ENCODE measurements at places on chromosomes 3 and 15.

DNA sequence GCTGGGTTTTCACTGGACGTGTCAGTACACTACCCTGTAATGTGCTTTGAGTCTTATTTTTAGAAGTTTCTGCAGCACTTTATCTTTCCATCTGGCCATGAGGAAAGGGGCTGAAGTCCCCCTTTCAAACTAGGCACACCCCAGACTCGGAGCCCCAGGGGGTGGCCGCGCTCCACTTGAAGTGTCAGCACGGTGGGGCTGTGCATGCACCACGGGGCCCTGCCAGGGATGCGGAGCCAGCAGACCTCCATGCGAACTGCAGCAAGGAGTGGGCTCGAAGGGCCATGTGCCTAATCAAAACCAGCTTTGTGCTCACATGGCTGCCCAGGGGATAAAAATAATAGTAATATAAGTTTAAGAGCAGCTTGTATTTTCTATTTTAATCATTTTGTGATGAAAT, 100.9 kb upstream of the HACD2 start:
- DNase-seq: no peak

GRCh38 chr3:81554388-81554787, 207.1 kb downstream of the GBE1 start:
- no peak for DNase-seq

GRCh38 chr3:120741837-120742197, 499 bp downstream of the RABL3 start:
- DNase-seq: no peak

DNA sequence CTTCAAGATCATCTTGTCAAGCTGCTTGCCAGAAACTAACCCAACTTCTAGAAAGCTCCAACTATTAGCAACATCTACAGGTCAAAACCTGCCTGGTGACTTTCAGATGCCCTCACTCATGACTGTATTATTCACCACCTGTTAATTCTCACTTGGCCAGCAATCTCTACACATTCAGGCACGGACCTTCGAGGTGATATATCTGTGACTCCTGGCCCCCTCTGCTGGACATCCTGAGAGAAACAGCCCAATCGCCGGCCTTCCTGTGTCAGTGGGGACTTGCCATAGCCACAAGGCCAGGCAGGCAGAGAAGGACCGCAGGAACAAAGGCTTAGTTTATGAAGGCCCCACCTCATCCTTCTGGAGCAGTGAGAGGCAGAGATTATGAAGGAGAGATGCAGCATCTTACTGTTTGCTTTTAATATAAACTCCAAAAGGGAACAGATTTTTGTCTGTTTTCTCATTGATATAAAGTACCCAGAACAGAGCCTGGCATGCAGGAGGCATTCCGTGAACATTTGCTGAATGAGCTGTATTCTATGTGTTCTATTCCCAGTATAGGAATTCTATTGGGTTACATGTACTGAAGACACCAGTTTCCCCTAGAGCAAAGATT, 24.4 kb upstream of the OCA2 start:
- DNase-seq: peak; percentile 46

DNA sequence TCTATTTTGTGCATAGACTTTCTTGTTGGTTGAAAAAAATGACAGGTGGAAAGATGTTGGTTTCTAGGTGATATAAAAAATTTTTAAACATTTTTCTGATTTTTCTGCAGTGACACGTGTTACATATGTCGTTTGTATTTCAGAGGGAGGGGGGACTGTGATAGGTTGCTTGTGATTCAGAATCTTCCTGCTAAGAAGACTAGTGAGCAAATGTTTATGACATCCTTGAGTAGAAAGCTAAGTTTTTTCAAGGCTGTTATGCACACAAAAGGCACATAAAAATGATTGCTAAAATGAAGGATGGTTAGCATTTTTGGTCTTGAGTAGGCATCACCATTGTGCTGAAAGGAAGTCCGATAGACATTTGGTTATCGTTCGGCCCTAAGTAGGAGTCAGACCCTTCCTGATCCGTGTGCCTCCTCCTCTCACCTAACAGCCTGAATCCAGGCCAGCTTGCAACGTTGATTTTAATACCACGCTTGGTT, 1.5 kb downstream of the ZNF639 start:
- no peak for DNase-seq

GRCh38 chr3:189344996-189345395, 173.2 kb downstream of the TPRG1 start:
- DNase-seq: no peak

GRCh38 chr15:92020804-92021203, 167.3 kb downstream of the SLCO3A1 start:
- DNase-seq: no peak

DNA sequence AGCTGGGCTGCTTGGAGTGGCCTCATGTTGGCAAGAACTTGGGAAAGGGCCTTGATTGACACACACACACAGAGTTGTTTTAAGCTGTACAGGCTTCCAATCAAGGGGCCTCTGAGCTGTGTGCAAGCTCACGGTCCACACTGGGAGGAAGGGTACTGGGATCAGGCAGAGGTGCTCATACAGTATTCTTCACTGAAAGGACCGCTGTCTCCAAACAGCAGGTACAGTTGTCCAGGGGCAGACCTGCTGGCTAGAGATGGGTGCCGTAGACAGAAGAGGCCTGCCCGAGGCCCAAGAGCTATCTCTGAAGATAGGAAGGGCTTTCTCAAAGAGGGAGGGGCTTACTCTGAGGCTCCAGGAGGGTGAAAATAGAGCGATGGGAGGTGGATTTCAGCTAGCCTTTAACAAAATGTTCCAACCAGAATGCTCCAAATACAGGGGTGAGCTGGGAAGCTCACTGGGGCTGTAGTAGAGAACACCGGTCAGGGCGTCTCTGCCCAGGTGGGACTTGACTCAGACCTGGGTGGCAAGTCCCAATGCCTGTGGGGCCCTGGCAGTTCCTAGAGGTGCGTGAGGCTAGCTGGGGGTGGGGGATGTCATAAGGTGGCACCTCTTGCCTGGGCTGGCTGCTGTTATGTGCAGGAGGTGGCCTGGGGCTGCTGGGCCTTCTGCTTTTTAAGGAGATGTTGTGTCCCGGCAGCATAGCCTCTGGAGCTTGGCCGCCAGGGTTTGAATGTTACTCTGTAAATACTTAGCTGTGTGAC, 42.7 kb downstream of the RASGRF1 start:
- no peak for DNase-seq

- no peak for DNase-seq
These were observed 13.8 kb downstream of the TLNRD1 start for GRCh38 chr15:81014446-81015093.

DNA sequence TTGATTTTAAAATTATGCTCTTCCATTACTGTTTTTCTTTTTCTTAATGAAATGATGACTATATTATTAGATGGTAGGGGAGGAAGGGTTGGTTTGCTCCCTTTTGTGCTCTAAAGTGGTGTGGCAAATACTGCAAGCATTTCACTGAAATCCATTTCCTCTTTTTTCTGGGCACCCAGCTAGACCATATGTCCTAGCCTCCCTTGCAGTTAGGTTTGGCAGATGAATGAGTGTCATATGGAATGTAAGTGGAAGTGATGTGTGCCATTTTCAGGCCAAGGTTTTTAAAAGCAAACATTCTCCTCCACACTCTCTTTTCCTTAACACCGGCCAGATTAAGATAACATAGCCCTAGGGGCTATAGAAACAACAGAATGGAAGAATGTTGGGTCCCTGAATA, 363.0 kb downstream of the FGF12 start:
- no peak for DNase-seq

- DNase-seq: no peak
These were observed 35.5 kb downstream of the COLQ start for GRCh38 chr3:15486020-15486419.
